ENCODE measurements at places on chromosomes 2 and 18.

DNA sequence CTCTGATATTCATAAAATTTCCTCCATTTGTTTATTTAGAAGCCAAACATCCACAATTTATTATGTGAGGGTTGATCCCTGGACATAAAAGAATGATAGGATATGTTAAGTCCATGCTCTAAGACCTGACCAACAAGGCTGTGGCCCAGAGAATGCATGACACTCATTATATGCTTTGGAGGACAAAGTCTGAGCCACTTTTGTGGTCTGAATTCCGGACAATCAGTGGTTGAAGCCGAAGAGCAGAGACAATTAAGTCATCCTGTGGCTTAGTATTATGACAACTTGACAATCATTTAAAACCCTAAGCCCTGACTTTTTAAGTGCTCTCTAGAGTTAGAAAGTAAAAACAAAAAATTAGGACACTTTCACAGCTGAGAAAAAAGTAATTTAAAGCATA is 483.3 kb downstream of the PLCL1 start:
- DNase-seq: no peak

DNA sequence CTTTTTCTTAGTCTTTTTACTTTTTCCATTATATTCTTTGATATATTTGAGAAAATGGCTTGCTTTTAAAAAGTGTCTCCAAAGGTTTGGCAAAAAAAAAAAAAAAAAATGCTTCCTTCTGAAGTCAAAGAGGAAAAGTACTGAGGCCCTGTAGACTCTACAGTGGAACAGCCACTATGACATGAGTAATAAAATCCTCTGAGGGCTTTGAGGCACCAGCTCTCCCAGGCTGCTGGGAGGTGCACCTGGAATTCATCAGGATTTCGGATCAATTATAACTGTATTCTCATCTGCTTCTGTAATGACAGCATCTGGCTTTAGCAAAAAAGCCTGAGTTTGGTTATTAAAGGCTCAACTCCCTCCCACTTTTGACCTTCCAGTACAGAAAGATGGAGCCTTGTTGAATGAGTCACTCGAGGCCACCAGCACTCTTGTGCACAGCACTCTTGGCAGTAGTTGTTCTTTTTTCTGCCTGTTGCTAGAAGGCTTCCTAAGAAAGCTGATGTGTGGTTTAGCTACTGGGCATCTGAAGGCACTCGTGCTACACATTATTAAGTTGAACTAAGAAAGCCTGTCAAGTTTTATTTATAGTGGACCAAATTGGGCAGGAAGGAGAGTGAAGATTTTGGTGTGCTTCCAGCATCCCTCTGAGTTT is 131.3 kb downstream of the PRPF40A start:
- DNase-seq: no peak

DNA sequence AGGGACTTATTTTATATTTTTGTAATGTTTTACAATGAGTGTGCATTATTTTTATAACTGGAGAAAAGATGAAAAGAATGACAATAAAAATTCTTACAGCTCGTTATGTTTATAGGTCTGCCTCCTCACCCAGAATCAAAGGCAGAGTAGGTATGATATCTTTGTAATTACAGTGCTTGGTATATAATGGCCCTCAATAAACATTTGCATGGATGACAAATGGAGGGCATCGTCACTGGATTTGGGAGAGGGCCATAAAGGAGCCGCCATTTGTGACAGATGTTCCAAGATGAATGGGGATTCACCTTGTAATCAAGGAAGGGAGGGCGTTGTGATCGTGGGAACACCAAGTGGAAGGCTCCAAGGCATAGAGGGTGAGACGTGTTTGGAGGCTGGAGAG is 22.6 kb upstream of the GIGYF2 start:
- no peak for DNase-seq

DNA sequence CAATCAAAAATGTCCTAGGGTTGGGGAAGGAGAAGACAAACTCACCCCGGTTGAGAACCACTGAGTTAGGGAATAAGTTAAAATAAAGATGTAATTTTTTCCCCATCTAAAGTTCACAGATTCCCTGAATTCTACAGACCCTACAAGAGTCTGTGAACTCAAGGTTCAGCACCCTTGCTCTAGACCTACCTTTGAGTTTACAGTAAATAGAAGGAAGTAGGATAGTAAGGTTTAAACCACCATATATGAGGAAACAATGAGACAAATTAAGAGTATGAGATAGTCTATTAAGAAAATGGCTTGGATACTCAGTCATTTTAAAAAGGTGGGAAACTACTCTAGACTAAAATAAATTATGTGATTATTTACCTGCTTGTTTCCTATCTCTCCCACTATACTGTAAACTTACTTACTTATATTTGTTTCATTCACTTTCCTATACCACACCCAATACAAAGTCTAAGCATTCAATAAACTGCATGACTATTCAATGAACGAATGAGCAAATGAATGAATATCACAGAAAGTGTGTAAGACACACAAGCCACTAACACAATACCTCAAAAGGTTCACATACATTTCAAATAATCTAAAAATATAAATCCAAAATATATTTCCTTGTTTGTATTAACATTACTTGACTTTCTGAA is 13.4 kb downstream of the VPS54 start:
- DNase-seq: no peak

GRCh38 chr2:142347751-142348150 is 216.9 kb upstream of the LRP1B start:
- DNase-seq: no peak

DNA sequence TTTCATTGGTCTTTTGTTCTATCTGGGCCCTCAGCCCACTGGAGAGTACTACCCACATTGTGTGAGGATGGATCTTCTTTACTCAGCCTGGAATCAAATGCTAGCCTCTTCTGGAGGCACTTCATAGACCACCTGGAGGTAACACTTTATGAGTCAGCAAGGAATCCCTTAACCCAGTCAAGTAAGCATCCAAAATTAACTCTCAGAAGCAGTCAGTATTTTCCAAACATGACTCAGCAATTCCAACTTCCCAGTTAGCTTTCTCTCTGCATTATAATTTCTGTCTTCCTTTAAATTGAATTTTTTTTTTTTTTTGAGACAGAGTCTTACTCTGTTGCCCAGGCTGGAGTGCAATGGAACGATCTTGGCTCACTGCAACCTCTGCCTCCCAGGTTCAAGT is 142.7 kb downstream of the ACKR3 start:
- no peak for DNase-seq

DNA sequence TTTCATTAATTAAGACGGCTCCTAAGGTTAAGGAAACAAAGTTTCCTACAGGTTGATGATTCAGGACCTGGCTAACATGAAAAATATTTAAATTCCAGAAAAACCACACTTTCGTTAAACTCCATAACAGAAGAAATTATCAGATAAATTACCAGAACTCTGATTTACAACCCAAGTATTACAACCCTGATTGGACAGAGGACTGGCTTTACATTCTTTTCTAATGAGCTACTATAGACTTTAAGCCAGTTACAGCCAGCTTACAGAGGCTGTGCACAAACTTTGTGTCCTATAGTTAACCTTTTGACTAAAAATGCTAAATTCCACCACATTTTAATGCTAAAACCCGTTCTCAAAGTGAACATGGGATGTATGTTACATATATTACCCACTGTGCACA is 458.6 kb downstream of the KCNJ3 start:
- DNase-seq: no peak

- no peak for DNase-seq
Measured at GRCh38 chr2:222076973-222077690, 221.7 kb downstream of the PAX3 start.

DNA sequence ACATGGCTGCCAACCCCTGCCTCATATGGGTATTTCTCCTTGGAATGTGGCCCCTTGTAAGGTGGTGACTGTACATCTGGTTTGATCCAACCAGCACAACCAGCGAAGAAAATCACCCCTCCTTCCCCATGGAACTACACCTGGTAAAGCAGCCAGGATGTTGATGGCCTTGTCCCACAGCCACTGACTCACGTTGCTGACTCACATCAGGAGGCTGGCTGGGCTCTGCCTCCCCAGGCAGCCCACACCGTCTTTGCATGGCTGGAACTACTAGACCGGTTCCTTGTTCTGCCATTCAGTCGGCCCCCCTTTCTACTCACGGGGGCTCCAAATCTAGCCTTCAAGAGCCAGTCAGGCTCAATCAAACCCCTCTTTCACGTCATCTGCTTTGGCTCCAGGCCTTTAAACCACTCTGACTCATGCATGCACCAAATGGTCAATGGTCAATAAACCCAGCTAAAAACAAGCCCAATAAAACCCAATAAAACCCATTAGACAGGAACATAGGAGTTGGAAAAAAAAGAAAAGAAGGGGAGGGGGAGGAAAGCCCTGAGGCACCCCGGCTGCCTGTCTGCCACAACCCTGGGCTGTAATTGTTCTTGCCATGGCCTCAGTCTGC is 114.8 kb downstream of the PLB1 start:
- DNase-seq: no peak

- no peak for DNase-seq
Measured at GRCh38 chr18:6997808-6998207, 119.8 kb downstream of the LAMA1 start.

DNA sequence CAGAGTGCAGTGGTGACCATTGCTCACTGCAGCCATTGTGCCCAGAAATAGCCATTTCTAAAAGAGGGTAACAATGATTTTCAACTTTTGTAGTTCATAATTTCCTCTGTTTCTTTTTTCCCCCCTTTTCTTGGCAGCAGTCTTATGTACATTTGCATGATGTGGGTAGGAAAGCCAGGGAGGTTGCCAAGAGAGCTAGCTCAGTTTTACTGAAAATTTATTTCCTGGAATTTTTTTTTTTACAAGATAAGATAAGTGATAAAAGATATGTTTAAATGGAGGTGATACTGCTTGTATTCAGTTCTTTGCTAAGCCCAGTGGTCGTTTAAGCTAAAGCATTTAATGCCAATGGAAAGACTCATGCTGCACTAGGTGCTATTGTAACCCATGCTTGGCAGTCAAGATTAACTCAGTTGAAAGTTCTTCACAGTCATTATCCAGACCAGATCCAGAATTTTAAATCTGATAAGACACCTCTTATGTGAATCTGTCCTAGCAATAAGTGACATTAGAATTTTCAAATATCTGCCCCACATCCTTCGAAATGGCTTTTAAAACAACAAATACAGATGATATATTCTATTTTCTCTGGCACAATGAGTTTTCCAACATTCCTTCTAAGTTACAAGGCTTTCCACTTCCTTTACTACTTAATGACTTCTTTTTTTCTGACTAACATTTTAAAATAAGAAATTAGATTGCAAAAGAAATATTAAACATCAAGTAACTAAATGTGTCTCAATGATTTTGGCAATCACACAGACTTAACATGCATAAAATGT is 4.4 kb upstream of the ATP8B1 start:
- no peak for DNase-seq

DNA sequence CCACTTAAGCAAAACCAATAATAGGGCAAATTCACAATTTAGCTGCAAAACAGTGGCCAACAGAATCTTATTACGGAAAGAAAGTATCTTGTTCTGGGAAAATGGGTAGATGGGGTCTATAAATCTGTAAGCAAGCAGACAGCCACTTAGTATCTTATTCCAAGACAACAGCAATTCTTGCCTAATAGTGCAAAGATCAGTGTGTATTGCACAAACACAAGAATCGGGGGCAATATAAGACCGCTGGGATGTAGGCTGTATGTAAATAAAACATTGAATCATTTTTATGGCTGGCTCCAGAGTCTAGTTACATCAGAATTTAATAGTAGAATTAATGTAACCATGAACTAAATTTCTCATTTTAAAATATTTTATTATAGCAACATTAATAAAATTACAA is 85.6 kb downstream of the FBXO15 start:
- DNase-seq: no peak

All from GM12891 (cell line).